ENCODE measurements at places on chromosomes 2 and 18.

DNA sequence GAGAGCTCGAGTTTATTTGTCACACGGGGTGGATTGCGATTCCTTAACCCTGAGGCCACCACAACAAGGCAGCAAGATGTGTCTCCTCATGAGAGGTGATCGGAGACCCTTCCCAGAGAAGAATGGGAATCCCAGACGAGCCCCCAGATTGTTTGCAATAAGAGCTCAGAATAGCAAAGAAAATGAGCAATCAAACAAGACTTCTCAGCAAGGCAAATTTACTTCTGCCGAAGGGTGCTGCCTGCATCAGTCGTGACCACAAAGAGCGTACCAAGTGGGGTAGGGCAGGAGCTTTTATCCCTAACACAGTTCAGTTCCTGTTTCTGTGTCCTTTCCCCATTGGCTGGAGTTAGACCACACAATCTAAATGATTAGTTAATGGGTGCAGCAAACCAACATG lies 237.5 kb upstream of the SYT4 start:
- no peak for DNase-seq

DNA sequence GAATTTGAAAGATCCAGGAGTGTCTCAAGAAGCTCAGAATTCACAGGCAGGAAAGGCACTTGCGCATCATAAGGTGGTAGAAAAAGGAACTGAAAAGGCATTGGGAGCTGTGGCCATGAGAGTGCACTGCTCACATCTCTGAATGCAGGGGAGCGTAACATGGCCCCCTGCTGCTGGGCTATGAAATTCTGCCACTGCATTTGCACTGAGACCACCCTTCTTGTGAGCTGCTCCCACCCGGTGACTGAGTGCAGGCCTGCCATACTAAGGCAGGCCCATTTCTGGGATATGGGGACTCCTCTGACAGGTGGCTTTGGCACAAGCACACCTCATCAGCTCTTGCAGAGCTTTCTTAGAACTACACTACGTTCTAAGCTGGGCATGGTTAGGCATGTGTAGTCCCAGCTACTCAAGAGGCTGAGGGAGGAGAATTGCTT lies 25.3 kb upstream of the STARD7 start:
- no peak for DNase-seq

DNA sequence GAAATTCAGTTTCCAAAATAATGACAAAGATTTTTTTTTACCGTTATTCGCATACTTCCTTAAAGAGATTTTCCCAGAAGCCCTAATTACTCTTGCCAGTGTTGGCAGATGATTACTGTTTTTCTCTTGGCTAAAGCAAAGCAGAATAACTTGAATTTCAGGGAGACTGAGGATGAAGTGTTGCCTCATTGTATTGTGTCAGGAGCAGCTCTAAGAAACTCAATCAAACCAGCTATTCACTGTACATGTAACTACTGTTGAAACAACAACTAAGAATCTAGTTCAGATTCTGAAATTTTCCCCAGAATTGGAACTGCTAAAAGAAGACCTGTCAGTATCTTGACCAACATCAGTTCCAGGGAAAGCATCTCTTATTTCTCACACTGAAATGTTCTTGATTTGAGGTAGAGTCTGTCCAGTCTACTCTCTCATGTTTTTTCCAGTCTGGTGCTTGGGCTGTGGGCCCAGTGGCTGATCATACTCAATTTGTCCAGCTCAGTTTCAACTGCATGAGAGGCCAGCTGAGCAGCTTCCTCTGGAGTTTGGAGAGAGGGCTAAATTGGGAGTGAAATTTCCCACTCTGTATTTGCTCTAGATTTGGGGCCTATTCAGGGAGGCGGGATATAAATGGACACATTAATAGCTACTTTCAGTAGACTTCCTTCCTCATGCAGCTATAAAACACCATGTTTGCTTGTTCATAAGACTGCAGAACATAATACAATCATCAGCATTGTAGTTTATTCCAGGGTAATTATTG lies 78.5 kb downstream of the PPP1R1C start:
- DNase-seq = no peak

DNA sequence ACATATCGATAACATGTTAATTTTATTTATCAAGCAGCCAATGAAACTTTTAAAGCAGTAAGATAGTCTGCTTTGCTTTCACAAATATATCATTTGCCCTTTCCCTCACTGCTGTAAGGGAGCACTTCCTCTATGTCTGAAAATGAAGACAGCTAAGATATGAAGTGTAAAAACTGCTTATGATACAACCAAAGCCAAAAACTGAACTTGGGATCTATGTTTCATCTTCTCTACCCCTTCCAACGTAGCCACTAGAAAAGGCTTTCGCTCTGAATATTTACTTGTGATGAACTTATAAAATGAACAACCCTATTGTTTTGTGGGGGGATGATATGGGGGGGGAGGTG lies 140.3 kb downstream of the TCF4 start:
- no peak for DNase-seq

GRCh38 chr2:149579972-149580882 lies 7.3 kb downstream of the MMADHC start:
- no peak for DNase-seq

DNA sequence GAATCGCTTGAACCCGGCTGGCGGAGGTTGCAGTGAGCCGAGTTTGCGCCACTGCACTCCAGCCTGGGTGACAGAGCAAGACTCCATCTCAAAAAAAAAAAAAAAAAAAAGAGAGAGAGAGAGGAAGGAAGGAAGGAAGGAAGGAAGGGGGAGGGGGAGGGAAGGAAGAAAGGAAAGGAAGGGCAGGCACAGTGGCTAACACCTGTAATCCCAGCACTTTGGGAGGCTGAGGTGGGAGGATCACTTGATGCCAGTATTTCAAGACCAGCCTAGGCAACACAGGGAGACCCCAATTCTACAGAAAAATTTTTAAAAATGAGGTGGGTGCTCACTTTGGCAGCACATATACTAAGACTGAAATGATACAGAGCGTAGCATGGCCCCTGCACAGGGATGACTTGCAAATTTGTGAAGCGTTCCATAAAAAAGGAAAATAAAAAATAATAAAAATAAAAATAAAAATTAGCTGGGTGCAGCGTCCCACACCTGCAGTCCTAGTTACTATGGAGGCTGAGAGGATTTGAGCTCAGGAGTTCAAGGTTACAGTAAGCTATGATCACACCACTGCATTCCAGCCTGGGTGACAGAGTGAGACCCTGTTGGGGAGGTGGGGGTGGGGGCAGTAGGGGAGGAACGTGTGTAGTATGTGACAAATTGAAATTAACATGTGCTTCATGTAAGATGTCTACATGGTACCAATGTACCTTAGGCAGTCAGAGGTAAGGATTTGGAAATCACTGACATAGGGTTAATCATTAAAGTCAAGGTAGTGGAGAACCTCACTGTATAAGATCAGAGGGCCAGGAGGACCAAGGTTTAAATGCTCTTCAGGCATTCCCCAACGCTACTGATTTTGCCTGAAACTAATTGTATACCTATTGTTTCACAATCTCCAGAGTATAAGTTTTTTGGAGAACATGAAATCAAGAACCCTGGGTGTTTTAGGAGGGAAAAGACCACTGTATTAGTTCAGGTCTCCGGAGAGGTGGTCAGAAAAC lies 1.4 kb downstream of the WDCP start:
- no peak for DNase-seq

GRCh38 chr18:49655266-49656072 lies 93.6 kb downstream of the LIPG start:
- DNase-seq = no peak

DNA sequence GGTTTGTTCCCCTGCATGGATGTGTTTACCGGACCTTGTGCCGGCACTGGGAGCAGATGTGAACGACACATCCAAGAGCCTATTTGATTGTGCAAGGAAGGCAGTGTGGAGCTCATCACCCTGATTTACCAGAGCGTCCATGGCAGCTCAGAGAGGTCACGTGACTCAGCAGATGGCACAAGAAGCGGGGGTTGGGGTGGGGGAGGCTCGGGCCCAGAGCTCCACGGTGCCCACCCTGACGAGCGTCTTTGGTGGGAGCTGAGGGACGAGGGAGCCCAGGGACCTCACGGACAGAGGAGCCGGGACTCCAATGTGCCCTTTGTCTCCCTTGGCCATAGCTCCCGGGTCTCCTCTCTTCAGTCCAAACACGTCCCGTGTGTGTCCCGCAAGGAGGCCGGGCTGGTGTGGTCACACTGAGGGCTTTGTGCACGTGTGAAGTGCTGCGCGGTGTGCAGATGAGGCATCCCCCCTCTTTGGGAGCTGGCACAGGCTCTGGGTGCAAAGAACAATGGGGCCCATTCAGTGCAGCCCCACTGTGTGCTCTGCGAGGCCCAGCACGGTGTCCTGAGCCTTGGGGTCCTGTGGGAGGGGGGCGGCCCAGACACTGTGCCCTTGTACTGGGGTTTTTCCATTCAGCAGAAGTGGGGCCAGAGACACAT lies 15.5 kb downstream of the KCNIP3 start:
- no peak for DNase-seq

- DNase-seq = no peak
Measured at GRCh38 chr2:191453761-191454160, 208.6 kb downstream of the MYO1B start.

- DNase-seq = no peak
Measured at GRCh38 chr2:223759569-223760430, 77.6 kb downstream of the AP1S3 start.

DNA sequence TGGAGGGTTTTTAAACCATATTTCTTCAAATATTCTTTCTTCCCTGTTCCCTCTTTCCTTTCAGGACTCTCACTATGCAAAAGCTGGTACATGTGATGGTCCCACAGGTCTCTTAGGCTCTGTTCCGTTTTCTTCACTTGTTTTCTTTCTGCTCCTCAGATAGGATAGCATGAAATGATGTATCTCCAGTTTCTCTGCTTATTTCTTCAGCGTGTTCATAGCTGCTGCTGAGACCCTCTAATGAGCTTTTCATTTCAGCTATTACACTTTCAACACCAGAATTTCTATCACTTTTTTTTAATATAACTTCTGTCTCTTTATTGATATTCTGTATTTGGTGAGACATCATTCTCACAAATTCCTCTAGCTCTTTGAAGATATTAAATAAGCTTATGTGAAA lies 63.9 kb downstream of the KCNG2 start:
- DNase-seq = no peak

DNA sequence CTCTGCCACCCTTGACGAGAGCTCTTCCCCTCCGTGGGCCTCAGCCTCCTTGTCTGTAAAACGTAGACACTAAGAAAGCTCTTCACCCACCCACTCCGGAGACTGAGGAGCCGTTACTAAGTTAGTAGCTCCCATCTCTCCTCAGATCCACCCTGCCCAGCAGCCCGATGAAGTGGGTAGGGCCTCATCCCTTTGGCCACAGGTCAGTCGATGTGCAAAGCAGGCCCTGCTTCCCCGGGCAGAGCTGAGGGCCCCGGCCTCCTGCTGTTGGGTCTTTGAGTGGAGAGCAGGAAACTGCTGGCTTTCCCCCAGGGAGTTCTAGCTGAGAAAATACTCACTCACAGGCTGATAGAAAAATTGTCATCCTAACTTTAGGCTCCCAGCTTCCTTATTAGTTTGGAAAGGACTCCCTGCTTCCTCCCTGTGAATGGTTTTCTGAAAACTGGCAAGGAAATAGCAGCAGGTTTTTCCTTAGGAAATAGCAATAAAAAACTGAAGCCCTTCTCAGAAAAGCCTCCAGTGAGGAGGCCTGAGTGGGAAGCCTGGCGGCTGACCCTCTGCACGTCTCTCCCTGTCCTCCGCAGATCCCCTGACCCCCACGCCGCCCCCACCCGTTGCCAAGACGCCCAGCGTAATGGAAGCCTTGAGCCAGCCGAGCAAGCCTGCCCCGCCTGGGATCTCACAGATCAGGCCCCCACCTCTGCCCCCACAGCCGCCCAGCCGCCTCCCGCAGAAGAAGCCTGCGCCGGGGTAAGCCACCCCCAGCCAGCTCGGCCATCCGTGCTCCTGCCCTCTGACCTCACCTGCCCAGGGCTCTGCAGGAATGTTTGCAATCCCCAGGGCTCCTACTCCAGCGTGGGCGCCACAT lies 30.2 kb downstream of the ITGB1BP1 start:
- no peak for DNase-seq

GRCh38 chr2:68103030-68103708 lies 40.4 kb upstream of the C1D start:
- DNase-seq = no peak

GRCh38 chr18:48636436-48636835 lies 97.6 kb downstream of the CTIF start:
- DNase-seq = no peak

GRCh38 chr2:157414050-157414449 lies 29.8 kb downstream of the CYTIP start:
- no peak for DNase-seq

DNA sequence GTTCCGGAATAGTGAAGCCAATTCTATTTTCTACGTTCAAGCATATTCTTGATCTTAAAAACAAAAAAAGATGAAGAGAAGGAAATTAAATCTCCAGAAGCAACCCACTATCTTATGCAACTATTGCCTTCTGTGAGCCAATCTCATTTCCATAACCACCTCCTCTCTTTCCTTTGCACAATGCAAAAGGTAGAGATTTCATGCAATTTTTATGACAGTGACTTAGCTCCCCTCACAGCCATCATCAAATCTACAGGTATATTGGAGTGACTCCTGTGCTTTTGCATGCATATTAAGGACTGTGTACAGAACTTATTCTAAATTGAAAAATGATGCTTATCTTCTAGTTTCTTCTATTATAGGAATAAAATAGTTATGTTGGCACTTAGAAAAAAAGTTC lies 191.8 kb downstream of the DCC start:
- DNase-seq = no peak

- DNase-seq = no peak
Measured at GRCh38 chr2:132963161-132963560, 293.2 kb upstream of the LYPD1 start.

- DNase-seq = no peak
Measured at GRCh38 chr2:118490330-118490729, 357.1 kb downstream of the EN1 start.

DNA sequence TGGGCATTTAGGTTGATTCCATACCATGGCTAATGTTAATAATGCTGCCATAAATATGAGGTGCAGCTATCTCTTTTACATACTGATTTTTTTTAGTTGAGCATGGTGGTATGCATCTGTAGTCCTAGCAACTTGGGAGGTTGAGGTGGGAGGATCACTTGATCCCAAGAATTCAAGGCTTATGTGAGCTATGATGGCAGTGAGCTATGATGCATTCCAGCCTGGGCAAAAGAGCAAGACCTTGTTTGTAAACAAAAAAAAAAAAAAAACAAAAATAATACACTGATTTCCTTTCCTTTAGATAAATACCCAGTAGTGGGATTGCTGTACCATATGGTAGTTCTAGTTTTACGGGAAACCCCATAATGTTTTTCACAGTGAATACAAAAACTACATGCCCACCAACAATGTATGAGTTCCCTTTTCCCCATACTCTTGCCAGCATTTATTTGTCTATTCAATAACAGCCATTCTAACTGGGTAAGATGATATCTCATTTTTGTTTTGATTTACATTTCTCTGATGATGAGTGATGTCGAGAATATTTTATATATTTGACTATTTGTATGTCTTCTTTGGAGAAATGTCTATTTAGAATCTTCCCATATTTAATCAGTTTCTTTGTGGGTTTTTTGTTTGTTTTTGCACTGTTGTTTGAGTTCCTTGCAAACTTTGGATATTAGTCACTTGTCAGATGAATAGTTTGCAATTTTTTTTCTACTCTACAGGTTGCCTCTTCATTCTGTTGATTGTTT lies 281.0 kb upstream of the KYNU start:
- no peak for DNase-seq
